GM19239 (cell line): ENCODE measurements at places on chromosomes 13 and 19.

DNA sequence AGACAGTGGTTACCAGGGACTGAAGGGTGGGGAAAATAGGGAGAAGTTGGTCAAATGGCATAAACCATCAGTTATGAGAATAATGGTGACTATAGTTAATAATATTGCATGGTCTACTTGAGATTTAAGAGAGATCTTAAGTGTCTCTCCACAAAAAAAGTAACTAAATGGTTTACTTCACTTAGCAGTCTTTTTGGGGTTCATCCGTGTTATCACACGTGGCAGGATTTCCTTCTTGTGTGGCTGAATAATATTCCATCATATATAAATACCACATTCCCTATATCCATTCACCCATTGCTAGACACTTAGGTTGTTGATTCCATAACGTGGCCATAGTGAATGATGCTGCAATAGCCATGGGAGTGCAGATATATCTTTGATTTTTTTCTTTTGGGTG, 967.0 kb downstream of the UQCRFS1 start:
- no peak for DNase-seq

- DNase-seq = no peak
These were observed 187.9 kb downstream of the KATNAL1 start for GRCh38 chr13:30119476-30119875.

- DNase-seq = no peak
These were observed 4.9 kb downstream of the CSNK1G2 start for GRCh38 chr19:1945899-1946298.

DNA sequence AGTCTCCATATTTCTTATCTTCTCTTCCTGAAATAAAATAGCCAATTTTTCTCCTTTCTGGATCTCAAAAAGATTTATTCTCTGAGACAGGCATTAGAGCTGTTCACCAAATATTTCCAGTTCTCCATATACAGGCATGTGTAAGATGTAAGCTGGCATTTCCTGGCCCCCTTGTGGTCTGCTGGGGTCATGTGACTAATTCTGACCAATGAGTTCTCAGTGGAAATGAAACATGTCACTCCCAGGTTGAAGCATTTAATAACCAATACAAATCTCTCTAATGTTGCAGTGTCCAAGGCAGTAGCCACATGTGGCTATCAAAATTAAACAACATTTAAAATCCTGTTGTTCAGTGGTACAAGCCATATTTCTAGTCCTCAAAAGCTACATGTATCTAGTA, 14.8 kb upstream of the CACNA1A start:
- DNase-seq = no peak

GRCh38 chr19:16676101-16676798, 15.3 kb downstream of the TMEM38A start:
- no peak for DNase-seq

GRCh38 chr19:5157186-5157585, 183.4 kb downstream of the PTPRS start:
- DNase-seq = no peak

DNA sequence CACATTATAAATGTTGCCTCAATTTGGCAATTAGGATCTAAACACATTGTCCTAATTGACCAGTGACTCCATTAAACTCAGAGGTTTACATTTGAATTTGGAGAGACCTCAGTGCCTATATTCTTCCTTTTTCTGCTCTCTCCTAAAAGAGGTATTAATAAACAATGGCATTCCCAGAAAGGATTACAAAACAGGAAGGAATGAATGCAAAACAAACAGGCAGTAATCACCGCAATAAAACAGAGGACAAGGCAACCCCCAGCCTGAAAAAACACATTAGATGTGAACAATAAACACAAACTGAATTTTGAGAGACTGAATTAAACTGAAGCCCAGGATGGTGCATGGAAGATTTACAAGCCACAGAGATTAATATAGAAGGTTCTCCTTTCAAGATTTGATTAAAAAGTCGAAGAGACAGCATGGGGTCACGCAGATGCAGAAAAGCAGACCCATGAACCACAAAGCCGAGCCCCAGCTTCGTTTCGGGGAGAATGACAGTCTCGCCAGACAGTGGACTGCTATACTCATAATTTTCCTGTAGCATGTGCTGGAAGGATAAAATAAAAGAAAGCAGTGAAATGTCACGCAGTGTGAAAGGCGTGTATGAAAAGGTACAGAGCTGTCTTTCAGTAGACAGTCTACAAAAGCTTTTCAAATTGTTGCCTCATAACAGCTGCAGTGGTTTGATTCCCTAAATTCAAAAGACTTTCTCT, 503.0 kb downstream of the LIG4 start:
- DNase-seq = no peak

GRCh38 chr13:25912961-25913360, 138.9 kb downstream of the SHISA2 start:
- no peak for DNase-seq

DNA sequence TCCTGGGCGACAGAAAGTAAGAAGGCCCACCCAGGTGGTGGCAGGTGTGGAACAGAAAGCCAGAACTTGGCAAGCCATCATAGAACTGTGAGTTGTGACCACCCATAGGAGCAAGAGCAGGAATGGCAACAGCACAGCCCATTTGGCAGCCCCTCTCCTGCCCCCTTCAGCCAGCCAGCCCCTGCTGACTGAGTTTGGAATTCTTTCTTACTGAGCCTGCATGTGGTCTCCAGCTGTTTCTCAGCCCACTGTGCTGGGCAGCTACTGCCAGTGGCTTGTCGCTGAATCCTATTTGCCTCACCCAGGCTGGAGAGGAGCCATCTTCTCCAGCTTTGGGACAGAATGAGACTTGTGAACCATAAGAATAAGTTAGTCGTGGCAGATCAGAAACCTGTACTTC, 28.3 kb downstream of the CNMD start:
- DNase-seq = no peak

DNA sequence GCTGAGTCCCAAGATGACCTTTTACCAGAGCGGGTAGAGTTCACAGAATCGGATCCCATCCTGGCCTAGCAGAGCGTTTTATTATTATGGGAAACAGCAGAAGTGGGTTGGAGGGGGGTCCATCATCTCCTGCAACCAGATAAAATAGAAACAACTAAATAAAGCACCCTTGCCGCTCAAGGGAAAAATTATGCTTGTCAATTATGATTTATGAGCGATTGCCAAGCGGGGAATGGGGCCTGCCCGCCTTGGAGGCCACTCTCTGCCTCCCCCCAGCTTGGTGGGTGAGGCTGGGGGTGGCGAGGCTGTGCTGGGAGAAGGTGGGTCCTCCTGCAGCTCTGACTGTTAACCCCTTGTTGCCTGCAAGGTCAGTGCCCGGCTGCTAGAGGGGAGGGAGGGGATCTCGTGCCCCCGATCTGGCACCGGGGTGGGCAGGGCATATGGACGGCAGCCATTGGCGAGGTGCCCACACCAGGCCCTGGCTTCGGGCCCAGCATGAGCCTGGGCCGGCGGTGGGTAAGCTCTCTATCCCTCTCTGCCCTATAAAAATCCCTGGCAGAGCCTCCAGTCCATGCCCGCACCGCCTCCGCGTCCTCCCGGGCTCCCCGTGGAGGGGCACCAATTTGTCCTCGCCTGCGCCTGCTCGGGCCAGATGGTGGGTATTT, 129.1 kb downstream of the URI1 start:
- no peak for DNase-seq

DNA sequence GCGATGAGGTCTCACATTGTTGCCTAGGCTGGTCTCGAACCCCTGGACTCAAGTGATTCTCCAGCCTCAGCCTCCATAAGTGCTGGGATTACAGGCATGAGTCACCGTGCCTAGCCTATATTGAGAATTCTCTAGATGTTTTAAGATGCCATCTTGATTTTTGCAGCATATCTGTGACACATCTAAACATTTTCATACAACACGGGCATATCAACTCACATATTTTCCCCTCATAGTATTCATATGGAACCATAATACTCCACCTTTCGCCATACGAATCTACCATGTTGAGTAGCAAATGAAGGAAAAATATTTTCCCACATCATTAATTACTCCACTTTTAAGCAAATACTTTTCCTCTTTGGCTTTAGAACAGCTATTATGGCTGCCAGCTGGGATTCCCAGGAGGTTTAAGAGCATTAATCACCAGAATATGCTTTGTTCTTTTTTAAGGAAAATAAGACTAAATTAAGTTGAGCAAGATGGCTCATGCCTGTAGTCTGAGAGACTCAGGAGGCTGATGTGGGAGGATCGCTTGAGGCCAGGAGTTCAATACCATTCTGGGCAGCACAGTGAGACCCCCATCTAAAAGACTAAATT, 56.9 kb upstream of the GTF2F2 start:
- DNase-seq = no peak

GRCh38 chr19:13727798-13728197, 36.5 kb upstream of the MRI1 start:
- DNase-seq = no peak

DNA sequence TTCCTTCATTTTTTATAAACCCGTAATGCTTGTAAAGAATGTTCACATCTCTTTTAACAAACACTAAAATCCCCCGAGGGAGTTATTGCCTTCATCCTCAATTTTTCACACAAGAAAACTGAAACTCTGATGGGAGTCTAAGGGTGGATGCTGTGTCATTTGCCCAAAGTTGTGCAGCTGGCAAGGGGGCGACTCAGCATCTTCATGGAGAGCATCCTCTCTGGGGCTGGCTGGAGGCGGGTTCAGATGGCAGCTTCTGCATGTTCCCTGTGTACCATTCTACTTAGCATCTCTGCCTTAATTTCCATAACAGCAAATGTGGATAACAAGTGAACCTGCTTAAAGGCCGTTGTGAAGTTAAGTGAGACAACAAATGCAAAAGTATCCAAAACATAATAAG, 256.4 kb downstream of the IRS2 start:
- no peak for DNase-seq

- DNase-seq = no peak
These were observed 615.1 kb downstream of the EFNB2 start for GRCh38 chr13:105920370-105920769.

DNA sequence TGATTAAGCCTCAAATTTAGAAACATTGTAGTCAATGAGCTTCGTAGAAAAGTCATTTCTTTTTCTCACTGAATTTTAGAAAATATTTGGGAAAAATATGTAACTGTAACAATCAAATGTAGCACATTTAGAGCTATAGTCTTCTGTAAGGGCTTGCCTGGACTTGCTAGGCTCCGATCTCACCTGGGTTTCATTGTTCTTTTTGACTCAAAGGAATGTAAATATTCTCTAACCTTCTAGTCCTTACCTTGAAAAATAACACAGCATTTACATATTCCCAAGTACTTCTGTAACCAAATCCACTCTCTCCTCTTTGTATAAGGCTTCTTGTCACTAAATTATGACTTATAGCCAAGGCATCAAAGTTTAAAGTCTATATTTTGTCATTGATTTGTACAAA, 2.9 kb upstream of the UFM1 start:
- DNase-seq = no peak
